Activated CD8-positive, alpha-beta T cell treated with anti-CD3 and anti-CD28 coated beads for 36 hours (primary cell): ENCODE measurements at places on chromosomes 6 and 20. TPM values are rescaled to one million over a fixed set of nuclear protein-coding genes. Genes with fewer than 3 reads are reported as not detected.

GRCh38 chr6:151275566-151275965, 35.8 kb downstream of the AKAP12 start:
- no peak overlapping the region for H3K27ac ChIP-seq
- H3K36me3 ChIP-seq: no peaks in the 10 kb centered on the region
- DNase-seq: no peak
- H3K4me1 ChIP-seq: no peaks in the 10 kb centered on the region
- peaks cover 11% of the 10 kb centered on the region for H3K27me3 ChIP-seq

DNA sequence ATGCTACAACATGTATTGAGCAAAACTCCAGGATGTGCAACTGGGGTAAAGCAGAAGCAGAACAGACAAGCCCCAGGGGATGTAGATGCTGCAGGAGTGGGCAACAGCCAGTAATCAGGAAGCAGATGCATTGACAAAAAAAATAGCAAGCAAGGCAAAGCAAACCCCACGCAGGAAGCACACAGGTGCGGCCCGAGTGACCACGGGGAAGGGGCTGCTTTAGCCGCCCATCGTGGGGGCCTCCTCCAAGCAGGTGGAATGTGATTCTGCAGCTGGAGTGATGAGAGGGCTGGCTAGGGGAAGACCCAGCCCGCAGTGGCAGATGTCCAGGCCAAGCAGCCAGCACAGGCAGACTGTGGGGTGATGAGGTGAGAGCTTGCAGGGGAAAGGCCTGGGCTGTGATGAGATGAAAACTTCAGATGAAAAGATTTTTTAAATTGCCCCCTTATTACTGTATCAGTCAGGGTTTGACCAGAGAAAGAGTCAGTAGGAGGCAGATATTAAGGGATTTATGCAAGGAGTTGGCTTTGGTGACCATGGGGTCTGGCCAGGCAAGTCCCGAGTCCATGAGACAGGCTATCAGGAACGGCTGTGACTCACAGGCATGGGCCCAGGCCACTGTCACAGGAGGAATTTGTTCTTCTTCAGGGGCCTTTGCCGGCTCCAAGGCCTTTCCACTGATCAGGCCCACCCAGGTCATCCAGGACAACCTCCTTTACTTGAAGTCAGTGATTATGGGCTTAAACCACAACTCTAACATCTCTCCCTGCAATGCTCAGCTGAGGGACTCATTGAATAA, 207.6 kb downstream of the ANKRD60 start:
- H3K4me3 ChIP-seq: no peak overlapping the region
- H3K27me3 ChIP-seq: peaks cover 7% of the 10 kb centered on the region
- peaks cover 7% of the 10 kb centered on the region for H3K4me1 ChIP-seq
- no peak for DNase-seq
- H3K27ac ChIP-seq: no peak overlapping the region
- no peaks in the 10 kb centered on the region for H3K36me3 ChIP-seq

The CD24 gene
- 0.54 TPM for total RNA-seq

DNA sequence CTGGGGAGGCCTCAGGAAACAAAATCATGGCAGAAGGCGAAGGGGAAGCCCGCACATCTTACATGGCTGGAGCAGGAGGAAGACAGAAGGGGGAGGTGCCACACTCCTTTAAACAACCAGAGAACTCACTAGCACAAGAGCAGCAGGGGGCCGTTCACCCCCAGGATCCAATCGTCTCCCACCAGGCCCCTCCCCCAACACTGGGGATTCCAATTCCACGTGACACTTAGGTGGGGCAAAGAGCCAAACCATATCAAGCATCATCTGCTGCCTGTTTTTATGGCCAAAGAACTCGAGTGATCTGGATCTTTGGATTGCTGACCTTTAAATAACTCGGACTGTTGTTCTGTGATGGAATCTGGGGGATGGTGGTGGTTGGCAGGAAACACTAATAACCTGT, 28.0 kb downstream of the PNLDC1 start:
- DNase-seq: no peak
- H3K36me3 ChIP-seq: no peaks in the 10 kb centered on the region
- H3K27me3 ChIP-seq: no peaks in the 10 kb centered on the region
- H3K27ac ChIP-seq: no peak overlapping the region

DNA sequence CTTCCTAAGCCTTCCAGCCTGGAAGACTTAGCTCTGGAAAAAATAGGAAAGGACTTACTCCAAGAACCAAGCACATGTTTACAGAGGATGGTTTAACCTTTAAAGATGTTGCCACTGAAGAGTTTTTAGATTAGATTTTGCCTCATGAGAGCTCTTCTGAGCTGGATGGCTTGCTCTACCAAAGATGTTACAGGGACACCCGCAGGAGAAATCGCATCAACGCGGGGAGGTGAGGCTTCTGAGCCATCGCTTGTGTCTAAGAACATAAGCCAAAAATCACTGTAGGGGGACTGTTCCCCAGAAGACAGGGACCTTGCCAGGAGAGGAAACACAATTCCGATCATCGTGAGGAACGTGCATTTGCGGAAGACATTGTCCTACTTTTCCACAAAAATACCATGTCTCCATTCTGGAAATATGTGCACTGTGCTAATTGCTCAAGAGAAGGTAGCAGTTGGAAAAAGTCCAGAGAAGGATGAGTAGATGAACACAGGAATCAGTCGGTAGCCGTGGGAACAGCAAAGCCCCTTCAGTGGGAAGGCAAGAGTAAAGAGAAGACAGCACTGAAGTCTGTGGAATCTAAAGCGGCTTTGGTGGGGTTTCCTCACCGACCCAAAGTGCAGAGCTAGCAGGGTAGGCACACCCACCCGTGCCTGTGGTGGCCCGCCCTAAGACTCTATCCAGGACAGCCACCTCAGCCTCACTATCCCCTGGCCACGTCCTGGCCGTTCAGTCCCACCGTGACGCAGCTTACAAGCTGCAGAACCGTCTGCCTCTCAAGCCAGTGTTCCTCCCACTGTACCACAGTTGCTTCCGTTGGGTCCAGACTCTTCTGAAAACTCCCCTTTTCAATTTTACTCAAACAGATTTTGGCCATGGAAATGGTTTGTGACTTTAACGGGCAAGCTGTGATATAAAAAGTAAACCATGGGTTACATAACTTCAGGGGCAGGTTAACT, 334.8 kb downstream of the NRN1 start:
- peaks cover 43% of the 10 kb centered on the region for H3K4me1 ChIP-seq
- H3K36me3 ChIP-seq: peaks cover 8% of the 10 kb centered on the region
- H3K27me3 ChIP-seq: no peaks in the 10 kb centered on the region
- H3K27ac ChIP-seq: peak overlapping the region; percentile 82
- H3K4me3 ChIP-seq: peak overlapping the region; percentile 50

GRCh38 chr6:90599151-90599550, 12.3 kb upstream of the MAP3K7 start:
- no peaks in the 10 kb centered on the region for H3K36me3 ChIP-seq
- peaks cover 30% of the 10 kb centered on the region for H3K27me3 ChIP-seq

DNA sequence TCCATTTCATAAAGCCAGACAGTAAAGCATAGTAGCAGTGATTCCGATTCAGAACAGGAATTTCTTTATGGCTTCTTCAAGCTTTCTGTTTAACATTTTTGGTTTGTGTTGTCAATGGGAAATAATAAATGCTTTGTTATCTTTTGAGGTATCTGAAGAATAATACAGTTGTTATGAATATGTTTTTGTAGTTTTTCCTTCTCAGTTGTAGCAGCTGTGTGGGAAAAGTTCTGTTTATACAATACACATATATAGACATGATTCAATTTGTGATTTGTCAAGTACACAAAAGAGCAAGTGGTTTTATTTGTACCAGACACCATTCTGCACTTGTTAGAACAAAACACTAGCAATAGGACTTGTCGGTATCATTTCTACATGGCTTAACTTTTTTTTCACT, 96.6 kb downstream of the CDYL start:
- DNase-seq: no peak
- no peaks in the 10 kb centered on the region for H3K27me3 ChIP-seq
- no peak overlapping the region for H3K4me3 ChIP-seq
- no peak overlapping the region for H3K27ac ChIP-seq
- H3K36me3 ChIP-seq: peaks cover 4% of the 10 kb centered on the region

DNA sequence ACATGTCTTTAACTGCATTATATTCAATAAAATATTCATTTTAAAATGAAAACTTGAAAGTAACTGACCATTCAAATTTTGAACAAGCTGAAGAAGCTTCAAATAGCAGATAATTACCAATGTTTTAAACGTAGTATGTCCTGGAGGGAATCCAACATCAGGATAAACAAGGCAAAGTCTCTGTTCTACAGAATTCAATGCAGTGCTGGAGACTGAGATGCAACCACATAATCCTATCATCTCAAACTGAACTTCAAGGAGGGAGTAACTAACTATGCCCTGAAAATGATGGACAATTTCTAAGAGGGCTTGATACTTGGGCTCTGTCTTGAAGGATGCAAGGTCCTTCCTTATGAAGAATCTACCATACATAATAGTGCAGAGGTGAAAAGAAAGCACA, 100.7 kb downstream of the PRKN start:
- H3K36me3 ChIP-seq: no peaks in the 10 kb centered on the region
- H3K4me3 ChIP-seq: no peak overlapping the region
- H3K27me3 ChIP-seq: no peaks in the 10 kb centered on the region

DNA sequence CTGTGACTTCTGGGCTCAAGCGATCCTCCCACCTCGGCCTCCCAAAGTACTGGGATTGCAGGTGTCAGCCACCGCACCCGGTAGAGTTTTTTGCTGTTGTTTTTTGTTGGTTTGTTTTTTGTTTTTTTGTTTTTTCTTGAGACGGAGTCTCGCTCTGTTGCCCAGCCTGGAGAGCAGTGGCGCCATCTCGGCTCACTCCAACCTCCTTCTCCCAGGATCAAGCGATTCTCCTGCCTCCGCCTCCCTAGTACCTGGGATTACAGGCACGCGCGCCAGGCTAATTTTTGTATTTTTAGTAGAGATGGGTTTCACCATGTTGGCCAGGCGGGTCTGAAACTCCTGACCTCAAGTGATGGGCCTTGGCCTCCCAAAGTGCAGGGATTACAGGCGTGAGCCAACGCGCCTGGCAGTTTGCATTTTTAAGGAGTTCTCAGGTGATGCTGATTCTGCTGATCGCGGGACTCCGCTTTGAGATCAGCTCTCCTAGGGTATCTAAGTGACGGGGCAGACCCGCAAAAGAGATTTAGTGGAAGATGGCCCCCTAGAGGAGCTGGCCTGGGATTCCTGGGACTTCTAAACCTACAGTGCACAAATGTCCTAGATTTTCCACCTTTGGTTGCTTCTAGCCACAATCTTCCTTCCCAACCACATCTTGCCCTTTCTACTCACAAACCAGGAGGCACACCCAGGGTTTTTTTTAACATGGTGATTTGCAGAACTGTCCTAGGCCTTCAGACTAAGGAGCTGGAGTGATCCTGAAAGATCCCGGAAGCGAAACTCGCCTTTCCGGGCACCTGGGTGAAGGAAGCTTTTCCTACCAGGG, 45.2 kb downstream of the DPPA5 start:
- peaks cover 28% of the 10 kb centered on the region for H3K27me3 ChIP-seq
- H3K27ac ChIP-seq: peak overlapping the region; percentile 83

DNA sequence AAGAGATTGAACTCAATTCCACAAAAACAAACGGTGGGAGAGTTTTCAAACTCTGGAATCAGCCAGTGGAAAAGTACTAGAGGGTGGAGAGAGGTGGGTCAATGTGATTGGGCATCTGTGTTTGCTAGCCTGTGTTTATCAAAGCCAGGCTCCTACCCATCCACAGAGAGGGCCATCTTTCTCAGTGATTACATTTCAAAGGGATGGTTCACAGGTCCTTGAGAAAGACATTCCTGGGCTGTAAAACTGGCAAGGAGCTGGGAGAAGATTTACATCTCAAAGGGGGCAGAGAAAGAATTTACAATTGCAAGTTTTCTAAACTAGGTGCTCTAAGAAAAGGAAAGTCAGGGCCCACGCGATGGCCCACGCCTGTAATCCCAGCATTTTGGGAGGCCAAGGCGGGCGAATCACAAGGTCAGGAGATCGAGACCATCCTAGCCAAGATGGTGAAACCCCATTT, 146.8 kb upstream of the UST start:
- H3K4me1 ChIP-seq: peaks cover 3% of the 10 kb centered on the region
- H3K27ac ChIP-seq: no peak overlapping the region
- no peaks in the 10 kb centered on the region for H3K36me3 ChIP-seq
- peaks cover 5% of the 10 kb centered on the region for H3K27me3 ChIP-seq
- no peak for DNase-seq

DNA sequence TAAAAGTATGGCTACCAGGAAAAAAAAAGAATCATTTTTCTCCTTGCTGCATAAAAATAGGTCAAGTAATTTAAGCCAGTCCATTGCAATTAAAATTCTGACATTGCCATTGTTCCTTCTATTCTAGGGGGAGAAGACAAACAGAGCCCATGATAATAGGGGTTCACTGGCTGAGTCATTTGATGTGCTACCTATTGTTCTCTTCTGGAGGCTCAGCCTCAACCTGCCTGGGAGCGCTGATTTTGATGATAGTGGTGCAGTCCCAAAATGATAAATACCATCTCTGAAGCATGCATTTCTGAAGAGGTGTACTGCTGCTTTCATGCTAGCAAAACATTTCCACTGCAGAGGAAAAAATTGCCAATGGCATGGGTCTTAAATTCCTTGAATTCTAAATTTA, 5.8 kb downstream of the CITED2 start:
- H3K4me3 ChIP-seq: no peak overlapping the region
- no peak for DNase-seq
- H3K27ac ChIP-seq: no peak overlapping the region
- H3K36me3 ChIP-seq: peaks cover 20% of the 10 kb centered on the region
- peaks cover 47% of the 10 kb centered on the region for H3K4me1 ChIP-seq
- no peaks in the 10 kb centered on the region for H3K27me3 ChIP-seq
